ENCODE measurements at places on chromosomes 12 and 14.

DNA sequence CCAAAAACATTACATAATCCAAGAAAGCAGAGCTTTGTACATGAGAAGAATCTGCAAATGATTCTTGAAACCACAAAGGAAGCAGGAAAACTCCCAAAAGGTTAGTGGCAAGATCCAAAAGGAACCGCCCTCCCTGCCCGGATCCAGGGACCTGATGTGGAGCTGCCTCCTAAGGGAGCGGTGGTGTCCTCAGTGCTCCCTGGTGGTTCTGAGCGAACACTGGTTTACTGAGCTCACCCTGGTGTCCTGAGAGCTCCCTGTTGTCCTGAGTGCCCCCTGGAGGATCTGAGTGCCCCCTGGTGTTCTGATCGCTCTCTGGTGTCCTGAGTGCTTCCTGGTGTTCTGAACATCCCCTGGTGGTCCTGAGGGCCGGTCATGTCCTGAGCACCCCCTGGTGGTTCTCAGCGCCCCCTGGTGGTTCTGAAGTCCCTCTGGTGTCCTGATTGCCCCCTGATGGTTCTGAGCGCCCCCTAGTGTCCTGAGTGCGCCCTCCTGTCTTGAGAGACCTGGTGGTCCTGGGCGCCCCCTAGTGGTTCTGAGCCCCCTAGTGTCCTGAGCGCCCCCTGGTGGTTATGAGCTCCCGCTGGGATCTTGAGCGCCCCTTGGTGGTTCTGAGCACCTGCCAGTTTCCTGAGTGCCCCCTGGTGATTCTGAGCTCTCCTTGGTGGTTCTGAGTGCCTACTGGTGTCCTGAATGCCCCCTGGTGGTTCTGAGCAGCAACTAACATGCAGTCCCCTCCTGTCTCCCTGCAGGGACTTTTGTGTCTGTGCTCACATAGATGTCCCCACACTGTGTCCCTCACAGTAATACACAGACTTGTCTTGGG, 891.1 kb downstream of the TMEM121 start:
- DNase-seq, result peak; percentile 40

DNA sequence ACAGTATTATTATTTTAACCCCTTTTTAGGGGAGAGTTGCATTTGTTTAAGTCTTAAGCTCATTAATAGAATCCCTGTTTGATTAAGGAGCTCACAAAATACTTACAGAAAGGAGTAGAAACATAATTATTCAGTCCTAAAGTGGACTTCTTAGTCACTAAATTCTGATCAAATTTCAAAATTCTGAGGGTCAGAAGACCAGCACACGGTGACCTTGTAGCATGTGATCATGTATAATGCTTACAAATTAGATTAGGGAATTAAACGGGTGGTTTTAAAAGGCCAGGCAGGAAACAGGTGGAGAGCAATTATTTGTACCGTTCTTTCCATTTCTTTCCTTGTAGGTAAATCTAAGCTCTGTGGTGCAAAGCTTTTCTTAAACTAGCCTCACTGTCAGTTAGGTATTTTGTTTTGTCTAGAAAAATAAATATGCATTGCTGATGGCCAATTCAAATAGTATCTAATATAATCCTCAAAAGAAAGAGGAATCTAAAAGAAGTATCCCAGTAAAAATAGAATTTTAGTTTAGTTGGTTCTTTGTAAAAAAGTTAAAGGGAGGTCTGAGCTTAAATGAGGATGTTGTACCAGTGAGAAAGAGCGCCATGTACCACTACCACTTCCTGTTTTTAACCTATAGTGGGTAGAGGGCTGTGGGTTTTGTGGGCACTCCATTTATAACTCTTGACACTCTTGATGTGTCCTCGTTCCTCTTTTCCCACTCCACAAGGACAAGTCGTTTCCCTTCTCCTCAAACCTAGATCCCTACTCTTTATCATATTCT, 51.1 kb downstream of the SLC38A1 start:
- DNase-seq, result no peak

- DNase-seq, result no peak
Observed at GRCh38 chr14:103656031-103656755, 27.2 kb downstream of the KLC1 start.

DNA sequence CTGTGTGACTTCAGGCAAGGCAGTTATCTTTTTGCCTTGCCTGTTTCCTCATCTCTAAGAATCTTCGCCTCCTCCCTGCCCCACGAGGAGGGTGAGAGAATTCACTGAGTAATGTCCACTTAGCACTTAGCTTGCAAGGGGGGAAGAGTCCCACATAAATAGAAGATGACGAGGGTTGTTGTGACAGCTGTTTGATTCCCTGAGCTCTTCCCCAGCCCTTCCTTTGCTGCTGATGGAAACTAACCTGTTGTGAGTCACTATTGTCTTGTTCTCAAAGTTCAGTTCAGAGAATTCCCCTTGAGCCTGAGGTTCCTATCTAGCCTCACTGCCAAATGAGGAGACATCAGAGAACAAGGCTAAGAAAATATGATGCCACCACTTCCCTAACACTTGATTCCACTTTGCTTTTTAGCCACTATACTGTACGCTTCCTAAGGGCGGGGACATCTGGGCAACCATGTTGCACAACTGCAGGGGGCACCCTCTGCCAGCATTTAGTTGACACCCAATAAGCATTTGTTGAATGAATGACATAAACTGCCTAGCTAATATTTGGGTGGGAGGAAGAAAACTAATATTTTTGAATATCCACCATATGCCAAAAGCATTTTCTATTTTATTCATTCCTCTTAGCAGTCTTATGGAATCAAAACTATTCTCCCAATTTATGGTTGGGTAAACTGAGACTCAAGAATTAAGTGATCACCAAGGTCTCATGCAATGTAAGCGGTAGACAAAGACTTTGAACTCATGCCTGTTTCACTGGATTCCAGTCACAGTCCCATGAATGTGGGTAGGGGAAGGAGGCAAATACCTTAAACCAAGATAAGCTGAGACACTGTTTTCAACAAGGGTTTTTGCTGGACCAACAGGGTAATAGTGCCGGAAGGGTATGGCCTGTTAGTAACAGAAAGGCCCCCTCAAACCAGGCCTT, 77.6 kb downstream of the ZFP36L1 start:
- no peak for DNase-seq
